NCI-H1436 treated with DMSO at 0.1 percent for 48 hours (cell line): ENCODE measurements at places on chromosomes 4 and X.

- no peak for DNase-seq
Observed at GRCh38 chr4:149029056-149029651, 586.9 kb upstream of the NR3C2 start.

DNA sequence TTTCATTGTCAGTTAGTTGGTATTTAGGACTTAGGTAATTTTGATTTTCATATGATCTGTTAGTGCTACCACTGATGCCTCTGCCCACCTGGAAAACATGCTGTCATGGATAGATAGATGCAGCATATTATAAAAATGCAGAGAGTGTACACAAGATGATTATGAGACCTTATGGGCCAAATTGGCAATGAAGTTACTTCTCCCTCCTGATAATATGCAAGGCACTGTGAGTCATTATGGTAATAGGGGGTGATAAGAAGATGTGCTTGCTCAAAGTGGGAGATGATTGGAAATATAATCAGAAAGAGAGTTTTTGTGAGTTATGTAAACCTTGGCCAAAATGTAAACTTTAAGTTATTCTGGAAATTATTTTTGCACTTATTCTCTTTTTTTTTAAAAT lies 56.6 kb upstream of the RHOH start:
- no peak for DNase-seq

- DNase-seq: no peak
Observed at GRCh38 chrX:47514533-47515235, 31.7 kb upstream of the ZNF41 start.

- no peak for DNase-seq
Observed at GRCh38 chr4:113695328-113696169, 66.0 kb downstream of the CAMK2D start.

- no peak for DNase-seq
Observed at GRCh38 chr4:48079972-48080391, 54.1 kb downstream of the TXK start.

- no peak for DNase-seq
Observed at GRCh38 chrX:53447441-53447840, 13.3 kb upstream of the HSD17B10 start.

- DNase-seq: no peak
Observed at GRCh38 chr4:164888096-164888715, 11.2 kb downstream of the APELA start.

DNA sequence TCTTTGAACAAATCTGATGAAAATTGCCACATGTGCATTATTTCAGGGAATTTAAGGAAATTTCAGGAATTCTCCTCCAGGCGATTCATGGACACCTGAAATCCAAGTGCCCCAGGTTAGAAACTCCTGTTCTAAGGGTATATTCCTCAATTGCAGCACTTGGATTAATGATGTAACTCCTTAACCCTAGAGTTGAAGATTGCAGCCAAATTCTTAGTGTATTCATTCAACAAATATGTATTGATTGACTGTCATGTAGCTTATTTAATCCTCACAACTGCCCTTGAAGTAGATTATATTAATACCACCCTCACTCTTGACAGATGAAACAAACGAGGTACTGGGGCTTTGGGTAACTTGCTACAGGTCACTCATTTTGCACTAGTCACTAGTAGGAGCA lies 11.3 kb downstream of the CETN2 start:
- DNase-seq: no peak

- DNase-seq: no peak
Observed at GRCh38 chrX:48600226-48600625, 2.9 kb downstream of the WDR13 start.

DNA sequence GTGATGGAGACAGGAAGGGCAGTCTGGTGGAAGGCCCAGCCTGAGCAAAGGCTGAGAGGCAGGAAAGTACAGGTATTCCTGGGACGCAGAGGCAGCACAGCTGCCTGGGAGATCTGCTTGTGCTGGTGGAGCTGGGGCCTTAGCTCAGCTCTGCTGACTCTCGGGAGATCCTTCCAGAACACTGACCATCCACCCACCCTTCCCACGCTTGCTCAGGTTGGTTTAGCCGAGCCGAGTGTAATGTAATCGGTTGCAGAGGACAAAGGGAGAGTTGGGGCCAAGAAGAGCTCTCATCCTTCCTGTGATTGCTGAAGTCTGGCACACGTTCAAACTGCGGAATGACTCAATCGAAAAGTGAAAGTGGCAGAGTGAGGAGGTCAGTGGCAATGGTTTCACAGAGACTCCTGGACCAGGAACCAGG lies 43.1 kb upstream of the GPR78 start:
- DNase-seq: no peak

- DNase-seq: no peak
Observed at GRCh38 chr4:151948351-151949016, 187.7 kb upstream of the GATB start.

DNA sequence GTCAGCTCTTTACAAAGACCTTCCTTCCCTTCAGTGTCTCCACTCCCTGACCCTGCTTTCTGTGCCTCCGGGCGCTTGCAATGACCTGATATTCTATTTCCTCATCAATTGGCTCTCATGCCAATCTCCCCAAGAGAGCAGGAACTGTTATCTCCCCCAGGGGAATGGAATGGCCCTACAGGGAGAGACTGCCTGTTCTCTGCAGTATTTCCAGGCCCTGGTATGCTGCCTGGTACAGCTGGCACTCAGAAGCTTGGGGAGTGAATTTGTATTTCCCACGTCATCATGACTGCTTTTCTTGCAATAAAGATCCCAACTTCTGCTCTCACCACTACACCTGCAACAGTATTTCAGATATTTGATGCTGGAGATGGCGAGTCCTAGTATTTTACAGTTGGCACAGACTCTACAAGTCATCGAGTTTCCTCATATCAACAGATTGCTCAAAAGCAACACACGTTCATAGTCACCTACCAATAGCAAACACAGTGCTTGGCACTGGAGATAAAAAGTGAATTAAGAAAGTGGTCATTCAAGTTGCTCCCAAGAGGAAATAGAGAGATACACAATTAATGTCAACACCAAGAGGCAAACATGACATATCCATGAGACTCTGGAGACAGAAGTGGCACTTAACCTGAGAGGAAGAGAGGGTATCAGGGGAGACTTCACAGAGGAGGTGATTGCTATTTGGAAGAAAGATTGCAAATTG lies 90.5 kb upstream of the EGFL6 start:
- no peak for DNase-seq

GRCh38 chrX:118780911-118781310 lies 42.7 kb upstream of the ZCCHC12 start:
- DNase-seq: no peak

DNA sequence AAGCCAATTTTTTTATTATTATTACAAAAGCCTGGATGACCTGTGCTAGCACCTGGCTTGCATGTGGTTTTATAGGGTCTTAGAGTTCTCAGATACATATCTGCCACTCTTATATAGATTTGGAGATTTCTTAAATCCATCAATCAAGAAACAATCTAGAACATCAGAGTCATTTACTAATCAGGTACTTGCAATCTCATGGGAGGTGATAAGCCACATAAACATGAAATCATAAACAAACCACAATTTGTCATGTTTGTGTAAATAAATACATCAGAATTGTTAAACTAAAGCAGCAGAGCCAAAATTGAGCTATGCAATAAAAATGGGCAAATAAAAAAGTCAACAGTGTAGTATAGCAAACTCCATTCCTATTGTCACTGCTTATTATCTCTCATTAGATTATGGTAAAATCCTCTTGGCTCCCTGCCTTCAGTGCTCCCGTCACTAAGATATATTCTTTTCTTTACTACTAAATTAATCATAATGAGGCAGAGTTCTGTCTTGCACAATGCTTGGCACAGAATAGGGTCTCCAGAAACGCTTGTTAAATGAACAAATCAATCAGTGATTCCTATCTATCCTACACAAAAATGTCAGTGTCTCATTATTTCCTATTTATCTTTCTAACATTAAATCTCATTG lies 108.7 kb upstream of the TTC29 start:
- DNase-seq: no peak

DNA sequence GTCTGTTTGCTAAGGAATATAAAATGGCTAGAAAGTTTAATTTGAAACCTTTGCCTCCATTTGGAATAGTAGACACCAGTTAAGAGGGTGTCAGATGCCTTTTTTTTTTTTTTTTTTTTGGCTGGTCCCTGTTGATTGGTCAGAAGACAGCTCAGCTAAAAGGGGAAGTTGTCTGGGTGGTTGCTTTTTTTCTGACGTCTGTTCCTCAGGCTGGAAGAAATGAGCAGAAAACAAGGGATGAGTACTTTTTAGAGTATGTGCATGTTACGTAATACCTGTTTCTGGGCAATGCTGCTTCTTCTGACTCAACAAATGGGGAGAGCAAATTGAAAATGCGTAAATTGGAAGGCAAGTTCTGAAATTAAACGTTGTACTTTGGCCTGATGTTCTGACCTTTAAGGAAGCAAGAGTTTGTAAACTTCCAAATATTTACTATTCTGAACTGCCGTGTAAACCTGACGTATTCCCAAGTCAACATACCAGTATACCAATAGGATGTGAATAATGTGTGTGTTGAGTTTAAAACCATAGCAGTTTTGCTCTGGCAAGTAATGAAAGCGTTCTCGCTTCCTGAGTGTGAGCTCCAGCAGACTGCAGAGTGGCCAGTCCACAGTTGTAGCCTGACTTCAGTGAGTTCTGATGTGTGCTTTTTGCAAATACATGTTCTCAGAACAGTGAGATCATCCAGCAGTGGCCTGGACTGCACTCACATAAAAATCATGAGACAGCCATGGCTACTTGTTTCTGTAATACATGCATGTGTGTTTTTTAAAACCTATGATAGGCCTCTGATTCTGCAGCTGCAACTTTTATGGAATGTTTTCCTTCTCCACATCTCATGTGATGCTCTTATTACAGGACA lies 1.7 kb downstream of the SAT1 start:
- no peak for DNase-seq

- DNase-seq: no peak
Observed at GRCh38 chrX:33183361-33183760, 28.0 kb downstream of the DMD start.

GRCh38 chrX:5672099-5672498 lies 556.6 kb downstream of the NLGN4X start:
- no peak for DNase-seq

- DNase-seq: no peak
Observed at GRCh38 chrX:110448459-110448858, 89.8 kb downstream of the RTL9 start.

DNA sequence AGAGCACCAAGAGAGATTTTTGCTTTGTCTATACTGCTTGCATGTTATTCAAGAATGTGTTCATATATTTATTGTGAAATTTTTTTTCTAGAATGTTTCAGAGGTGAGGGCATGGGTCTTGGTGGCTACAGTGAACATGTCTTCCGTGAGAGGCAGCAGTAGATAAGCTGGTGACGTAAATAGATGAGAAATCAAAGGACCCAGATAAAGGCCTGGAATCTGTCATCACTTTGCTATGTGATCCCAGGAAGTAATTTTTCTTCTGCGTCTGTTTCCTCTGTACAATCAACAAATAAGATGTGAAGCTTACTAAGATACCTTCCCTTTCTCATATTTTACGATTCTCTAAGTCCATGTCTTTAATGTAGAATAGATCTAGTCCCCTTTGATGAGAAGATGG lies 129.1 kb downstream of the COL4A6 start:
- no peak for DNase-seq

- DNase-seq: no peak
Observed at GRCh38 chr4:84498203-84498934, 723 bp downstream of the NKX6-1 start.

- no peak for DNase-seq
Observed at GRCh38 chr4:91497892-91498291, 805.9 kb upstream of the GRID2 start.

DNA sequence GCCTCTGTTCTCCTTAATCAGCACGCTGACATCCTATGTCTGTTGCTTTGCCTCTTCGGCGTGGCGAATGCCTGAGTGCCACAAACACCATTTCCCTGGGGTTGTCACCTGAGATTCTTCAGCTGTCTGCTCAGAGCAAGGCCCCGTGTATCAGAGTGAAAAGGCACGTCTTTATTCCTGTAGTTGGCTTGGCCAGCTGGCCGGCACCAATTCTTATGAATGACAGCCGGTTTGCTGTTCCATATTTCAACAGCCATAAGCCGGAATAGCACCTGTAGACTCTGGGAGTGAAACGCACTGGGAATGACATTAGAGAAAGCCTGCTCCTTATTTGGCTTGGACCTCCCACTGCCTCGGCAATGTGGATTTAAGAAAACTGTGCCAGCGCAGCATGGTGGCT lies 89.3 kb downstream of the MGST2 start:
- DNase-seq: no peak

DNA sequence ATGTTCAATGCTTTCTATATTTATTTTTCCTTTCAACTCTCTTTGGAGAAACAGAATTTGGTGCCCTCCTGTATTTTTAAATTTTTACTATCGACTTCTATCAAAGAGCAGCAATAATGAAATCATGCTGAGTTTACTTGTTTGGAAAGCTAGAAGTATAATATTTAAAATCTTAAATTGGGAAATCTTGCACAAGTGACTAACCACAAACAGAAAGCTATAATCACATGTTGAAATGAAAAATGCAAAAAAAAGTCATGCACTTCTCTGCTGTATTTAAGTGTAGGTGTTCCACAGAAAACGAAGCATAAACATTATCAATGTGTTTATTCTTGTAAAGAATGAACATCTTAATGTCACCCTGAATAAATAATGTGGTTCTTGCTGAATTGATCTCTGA lies 306.1 kb downstream of the PCDH18 start:
- DNase-seq: no peak

DNA sequence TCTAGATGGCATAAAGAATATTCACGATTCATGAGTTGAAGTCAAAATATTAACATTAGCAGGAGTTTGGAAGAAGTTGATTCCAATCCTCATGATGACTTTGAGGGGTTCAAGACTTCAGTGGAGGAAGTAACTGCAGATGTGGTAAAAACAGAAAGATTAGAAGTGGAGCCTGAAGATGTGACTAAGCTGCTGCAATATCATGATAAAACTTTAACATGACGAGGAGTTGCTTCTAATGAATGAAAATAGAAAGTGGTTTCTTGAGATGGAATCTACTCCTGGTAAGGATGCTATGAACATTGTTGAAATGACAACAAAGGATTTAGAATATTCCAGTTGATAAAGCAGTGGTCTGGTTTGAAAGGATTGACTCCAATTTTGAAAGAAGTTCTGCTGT lies 70.1 kb upstream of the TMLHE start:
- no peak for DNase-seq

DNA sequence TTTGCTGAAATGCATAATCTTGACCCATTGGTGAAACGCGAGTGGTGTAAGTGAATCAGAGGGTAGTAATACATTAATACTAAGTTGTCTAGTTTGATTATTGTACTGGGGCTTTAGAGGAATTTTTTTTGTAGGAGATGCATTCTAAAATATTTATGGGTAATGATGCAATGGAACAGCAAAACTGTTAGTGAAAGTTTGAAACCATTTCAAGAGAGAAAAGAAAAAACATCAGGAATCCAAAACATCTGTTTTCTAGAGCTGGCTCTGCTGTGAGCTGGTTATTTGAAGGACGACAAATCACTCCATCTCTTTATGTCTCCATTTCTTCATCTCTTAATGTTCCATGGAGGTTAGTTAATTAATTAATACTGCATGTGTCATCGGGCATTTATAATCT lies 351.9 kb upstream of the FAT1 start:
- no peak for DNase-seq

- no peak for DNase-seq
Observed at GRCh38 chrX:119455264-119455663, 13.0 kb upstream of the SLC25A5 start.
